Right atrium auricular region (tissue), 2 donors: ENCODE measurements at places on chromosomes 4 and X. TPM values are rescaled to one million over a fixed set of nuclear protein-coding genes. Genes with fewer than 3 reads are reported as not detected.

Gene HEPH
- total RNA-seq = 45.5 TPM

Gene EDA
- total RNA-seq = 14.9 TPM

GRCh38 chr4:13349096-13349495 is 135.0 kb downstream of the RAB28 start:
- no peak for DNase-seq

DNA sequence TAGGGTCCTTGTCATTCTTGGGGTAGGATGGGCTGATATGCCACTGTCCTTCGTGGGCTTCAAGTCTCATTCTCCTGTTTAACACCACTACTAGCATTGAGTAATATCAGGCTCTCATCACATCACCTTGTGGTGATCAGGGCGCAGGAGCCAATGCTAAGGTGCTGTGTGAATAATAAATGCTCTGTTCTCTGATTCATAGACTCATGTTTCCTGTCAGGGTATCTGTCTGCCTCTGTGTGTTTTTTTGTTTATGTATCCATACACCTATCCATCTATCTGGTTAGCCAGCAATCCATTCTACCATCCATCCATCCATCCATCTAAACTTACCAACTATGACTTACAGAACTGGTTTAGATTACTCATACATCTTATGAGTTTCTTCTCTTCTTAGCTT is 525.1 kb upstream of the ATOH1 start:
- DNase-seq = no peak

DNA sequence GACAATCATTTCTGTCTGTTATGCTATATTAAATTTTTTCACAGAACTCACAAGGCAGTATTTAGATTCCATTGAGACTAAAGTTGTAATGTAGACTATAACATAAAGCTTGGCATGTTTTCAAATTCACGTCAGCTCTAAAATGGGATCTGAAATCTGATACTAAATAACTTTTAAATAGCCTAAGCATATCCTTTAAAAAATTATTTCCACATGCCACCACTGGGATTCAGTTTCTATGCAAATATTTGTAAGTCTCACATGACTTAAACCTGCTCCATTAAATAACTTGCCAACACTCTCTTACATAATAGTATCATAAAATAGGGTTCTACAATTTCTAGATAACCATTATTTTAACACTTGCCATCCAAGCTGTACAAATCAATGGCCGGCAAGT is 32.4 kb downstream of the KLHL8 start:
- DNase-seq = no peak

Gene SH2D1A
- total RNA-seq = not detected

GRCh38 chr4:160772668-160773067 is 1391.1 kb downstream of the FSTL5 start:
- DNase-seq = no peak

DNA sequence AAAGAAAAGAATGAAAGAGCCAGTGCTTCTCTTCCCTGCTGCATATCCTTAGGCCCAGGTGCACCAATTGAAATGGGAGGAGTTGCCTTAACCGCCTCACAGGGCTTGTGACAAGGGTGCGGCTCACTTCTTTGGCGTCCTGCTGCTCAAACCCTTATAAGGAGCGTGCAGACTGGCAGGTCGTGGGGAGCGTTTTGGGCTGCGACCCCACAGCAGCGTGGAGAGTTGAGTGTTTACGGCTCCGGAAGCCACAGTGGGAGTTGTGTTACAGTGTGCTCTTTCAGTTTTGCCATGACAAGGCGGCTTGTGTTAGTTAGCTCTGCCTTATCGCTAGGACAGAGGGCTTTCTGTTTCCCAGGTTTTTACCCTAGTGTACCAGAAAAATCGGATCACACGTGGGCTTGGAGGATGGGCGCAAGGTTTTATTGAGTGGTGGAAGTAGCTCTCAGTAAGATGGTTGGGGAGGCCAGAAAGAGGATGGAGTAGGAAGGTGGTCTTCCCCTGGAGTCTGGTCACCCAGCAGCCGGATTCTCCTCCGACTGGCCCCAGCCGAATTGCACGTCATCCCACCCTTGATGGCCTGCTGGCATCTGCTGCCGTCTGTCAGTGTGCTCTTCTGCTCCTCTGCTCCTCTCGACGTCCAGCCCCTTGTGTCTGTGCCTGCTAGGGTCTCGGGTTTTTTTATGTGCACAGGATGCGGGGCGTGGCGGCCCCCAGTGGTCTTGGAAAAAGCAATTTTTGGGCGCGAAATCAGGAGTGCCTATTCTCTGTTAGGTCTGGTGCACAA is 718.9 kb downstream of the ARAP2 start:
- no peak for DNase-seq

Gene RWDD4
- total RNA-seq = 15.3 TPM

GRCh38 chrX:119686087-119686691 is 6.8 kb downstream of the SEPTIN6 start:
- no peak for DNase-seq

- no peak for DNase-seq
Measured at GRCh38 chr4:93814141-93814540, 14.4 kb upstream of the ATOH1 start.
